ENCODE measurements at places on chromosomes 6 and 20.

DNA sequence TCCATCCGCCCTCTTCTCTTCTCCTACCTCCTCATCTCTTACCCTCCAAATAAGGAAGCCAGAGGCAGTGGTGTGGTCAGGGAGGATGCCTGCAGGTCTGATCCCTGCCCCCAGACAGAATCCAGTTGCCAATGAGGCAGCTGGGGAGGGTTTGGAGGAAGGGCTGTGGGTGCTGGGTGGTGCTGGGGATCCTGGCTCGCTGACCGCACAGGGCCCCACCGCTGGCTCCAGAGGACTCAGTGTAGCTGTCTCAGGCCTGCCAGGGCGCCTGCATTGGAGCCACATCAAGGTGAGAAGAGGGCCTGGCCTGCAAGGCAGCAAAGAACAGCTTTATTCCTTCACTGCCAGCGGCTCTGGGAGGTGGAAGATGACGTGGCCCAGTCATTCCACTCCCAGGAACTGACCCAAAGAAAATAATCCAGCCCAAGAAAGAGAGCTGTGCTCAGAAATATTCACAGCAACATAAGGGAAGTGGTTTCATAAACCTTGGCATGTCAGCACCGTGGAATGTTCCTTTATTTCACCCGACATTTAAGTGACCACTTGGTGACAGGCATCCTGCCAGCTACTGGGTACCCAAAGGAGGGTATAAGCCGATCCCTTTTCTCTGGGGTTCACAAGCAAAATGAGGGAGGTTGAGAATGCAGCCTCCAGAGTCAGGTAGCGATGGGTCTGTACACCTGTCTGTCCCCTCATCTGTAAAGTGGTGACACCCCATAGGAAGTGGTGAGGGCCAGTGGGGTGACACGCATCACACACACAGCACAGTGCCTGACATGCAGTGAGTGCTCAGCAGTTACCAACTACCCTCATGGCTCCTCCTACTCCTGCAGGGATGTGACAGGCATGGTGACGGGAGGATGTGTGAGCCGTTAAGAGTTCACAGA lies 125.1 kb downstream of the SNX5 start:
- DNase-seq = no peak

GRCh38 chr20:56442389-56443365 lies 25.8 kb upstream of the RTF2 start:
- DNase-seq = no peak

DNA sequence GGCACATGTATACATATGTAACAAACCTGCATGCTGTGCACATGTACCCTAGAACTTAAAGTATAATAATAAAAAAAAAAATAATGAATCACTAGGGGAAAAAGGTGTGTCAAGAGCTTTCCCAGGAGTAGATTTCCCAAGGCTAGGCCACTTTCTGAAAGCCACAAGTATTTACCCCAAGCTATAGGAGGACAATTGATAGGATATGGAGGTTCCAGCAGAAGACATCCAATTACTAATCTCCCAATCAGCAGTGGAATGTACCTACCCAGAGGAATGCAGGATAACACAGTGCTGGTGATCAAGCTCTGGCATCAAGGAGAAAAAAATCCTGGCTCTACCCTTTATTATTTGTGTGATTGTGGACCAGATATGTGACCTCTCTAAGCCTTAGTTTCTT lies 562.7 kb downstream of the RFPL4B start:
- no peak for DNase-seq

GRCh38 chr6:13304101-13304500 lies 24.2 kb downstream of the TBC1D7 start:
- DNase-seq = no peak

DNA sequence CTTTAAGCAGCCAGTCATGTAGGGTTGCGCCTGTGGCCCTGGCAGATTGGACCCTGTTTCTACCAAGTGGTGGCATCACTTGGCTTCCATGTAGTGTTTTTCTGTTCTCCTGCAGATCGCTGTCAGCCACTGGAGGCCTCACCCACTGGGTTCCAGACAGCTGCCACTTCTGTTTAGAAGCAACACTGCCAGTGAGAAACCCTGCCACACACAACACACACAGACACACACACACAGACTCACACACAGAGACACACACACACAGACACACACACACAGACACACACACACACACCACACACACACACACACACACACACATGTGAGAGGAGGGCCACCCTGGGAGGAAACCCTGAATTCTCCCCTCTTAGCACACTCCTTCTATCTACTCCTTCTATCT lies 51.8 kb downstream of the UTRN start:
- DNase-seq = no peak

GRCh38 chr20:36478137-36478905 lies 63.0 kb upstream of the MYL9 start:
- no peak for DNase-seq

DNA sequence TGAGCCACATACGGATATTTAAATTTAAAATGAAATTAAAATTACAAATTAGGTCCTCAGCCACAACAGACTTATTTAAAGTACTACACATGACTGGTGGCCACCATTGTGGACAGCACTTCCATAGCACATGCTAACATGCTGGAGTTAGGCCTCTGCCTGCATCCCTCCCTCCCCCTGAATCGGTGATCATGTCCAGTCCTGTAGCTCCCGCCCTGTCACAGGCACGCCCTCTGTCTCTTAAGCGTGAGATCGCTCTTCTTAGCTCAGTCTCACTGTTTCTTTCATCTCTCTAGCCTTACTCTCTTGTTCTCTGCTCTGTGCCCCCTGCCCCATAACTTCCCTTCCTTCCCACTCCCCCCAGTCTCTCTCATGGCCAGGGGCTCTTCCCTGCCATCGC lies 28.9 kb downstream of the ELMO2 start:
- no peak for DNase-seq

- no peak for DNase-seq
These were observed 454.3 kb upstream of the SPTLC3 start for GRCh38 chr20:12554426-12554825.

- DNase-seq = no peak
These were observed 1.7 kb upstream of the TREM2 start for GRCh38 chr6:41164551-41165120.

- DNase-seq = no peak
These were observed 39.0 kb upstream of the ASXL1 start for GRCh38 chr20:32319100-32319499.

GRCh38 chr6:143528164-143528811 lies 16.8 kb upstream of the FUCA2 start:
- no peak for DNase-seq

GRCh38 chr6:142285235-142286087 lies 16.3 kb upstream of the ADGRG6 start:
- no peak for DNase-seq

- DNase-seq = no peak
These were observed 407.1 kb upstream of the RUNX2 start for GRCh38 chr6:44920952-44921491.

DNA sequence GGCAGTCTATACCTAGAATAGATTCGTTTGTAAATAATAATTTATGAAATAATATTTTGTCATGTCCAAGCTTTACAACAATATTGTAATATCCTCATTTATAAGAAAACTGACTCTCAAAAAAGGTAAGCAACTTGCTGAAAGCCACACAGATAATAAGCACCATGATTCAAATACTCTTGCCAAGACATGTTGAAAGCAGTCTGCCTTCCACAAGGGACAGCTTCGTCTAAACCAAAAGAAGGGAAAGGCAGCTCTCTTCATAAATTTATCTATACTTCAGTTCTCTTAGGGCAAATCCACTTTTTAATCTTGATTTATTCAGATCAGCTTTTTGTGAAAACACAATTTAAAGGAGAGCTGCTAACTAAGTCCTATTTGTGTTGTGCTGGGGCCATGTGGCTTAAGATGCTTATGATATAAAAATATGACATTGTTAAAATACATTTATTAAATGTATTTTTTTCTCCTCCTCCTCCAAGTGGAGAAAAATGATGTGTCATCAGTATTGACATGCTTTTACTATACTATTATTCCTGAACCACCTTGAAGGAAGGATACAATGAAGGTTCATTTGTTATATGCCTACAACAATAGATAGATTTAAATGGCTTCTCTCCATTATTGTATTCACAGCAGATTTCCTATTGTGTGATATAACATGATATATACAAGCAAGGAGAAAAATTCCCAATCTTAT lies 737.0 kb downstream of the HDGFL1 start:
- DNase-seq = no peak

DNA sequence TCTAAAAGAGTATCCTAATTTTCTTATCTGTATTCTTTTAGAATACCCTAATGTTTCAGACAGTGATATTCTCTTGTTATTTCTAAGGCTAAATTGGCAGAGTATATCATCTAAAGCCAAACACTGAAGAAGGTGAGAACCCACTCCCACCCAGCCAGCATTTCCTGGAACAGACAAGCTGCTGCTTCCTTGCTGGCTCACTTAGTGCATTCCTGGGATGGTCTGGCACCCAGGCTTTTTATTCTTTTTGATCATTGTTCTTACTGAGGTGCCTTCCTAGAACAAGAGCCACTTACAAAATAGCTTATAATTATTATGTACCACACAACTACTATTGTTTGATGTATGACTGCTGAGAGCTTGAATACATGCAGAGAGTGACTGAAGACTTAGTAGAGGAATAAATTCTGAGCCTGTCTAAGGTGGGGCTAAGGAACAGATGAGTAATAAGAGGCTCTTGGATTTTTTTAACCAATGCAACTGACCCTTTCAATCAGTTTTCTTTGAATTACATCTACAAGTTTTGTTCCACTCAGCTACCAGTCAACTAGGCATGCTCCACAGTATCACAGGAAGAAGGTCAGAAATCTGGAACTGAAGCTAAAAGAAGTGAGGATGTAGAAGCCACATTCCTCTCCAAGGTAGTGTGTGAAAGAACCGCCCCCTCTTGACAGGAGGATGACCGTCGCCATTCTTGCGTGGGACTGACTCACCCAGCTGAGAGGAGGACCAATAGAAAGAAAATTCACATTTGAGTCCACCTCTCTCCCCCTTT lies 30.1 kb downstream of the PRPH2 start:
- DNase-seq = no peak

- no peak for DNase-seq
These were observed 36.2 kb upstream of the CCDC167 start for GRCh38 chr6:37535759-37536490.

GRCh38 chr6:89782222-89782621 lies 37.4 kb downstream of the MDN1 start:
- no peak for DNase-seq

- no peak for DNase-seq
These were observed 62.6 kb downstream of the BANF2 start for GRCh38 chr20:17762243-17762872.

GRCh38 chr20:33139467-33139866 lies 28.5 kb upstream of the BPIFA2 start:
- DNase-seq = no peak

- peak; percentile 68 for DNase-seq
These were observed 7.5 kb downstream of the CCM2L start for GRCh38 chr20:32017711-32018251.

DNA sequence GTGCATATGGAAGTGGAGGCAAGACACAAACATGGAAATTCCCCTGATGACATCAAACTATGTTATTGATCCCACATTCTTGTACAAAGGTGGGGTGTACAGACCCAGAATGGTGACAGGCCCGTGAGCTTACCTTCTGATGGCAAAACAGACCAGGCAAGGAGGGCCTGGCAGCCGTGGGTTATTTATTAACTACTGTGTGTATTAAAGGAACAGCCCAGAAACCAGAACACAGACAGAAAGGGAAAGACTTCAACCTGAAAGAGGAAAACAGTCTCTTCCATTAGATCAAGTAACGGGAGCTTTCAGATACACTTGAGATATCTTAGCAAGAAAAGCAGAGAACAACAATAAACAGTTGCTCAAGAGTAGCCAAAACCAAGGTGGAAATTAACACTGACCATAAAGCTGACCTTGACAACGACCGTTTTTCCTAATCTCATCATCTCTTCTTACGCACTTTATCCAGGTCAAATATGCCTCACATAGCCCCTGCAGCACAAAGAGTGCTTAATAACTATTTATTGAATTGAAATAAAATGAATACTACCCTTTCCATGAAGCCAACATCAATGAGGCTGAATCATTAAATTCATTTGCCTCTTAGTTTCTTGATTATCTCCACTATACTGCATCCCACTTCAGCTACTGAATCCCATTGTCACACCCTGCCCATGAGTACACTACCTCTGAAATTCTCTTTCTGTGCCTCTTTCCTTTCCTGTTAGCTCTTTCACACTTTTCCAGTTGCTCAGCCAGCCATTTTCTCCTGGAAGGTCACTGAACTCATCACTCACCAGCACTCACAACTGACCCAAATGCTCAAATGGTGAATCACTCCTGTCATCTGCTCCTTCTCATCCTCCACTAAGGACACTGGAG lies 67.4 kb downstream of the MOXD1 start:
- no peak for DNase-seq

GRCh38 chr6:155890409-155890808 lies 434.8 kb upstream of the NOX3 start:
- DNase-seq = no peak

DNA sequence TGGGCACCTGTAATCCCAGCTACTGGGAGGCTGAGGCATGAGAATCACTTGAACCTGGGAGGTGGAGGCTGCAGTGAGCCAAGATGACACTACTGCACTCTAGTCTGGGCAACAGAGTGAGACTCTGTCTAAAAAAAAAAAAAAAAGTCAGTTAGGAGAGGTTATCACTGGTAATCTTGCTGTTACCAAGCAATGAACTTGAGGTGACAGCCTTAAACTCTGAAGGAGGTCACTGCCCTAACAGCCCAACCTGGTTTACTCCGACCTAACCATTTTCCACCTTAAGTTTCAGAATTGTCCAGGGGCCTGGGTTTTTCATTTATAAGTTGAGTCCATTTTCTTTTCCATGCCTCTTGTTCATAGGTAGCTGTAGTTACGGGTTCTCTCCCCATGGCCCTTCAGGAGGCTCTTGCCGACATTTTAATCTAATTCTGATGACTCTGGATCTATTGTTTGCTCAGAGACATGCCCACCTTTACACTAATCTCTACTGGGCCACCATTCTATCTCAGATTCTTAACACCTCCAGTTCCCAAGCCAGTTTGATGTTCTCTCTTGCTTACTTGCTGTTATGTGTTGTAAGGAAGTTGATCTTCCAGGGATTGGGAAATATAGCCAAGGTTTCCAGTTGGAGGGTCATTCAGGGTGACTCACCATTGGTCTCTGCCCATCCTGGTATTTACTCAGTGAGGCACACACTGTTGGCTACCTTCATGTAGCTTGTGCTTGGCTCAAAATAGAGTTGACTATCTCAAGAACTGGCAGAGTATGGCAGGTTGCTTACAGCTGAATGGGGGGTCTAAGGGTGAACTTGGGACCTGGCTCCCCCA lies 29.1 kb downstream of the SHLD1 start:
- DNase-seq = no peak

Measured in T-cell (primary cell).